CD8-positive, alpha-beta T cell (primary cell): ENCODE measurements at places on chromosomes 3 and 15.

GRCh38 chr15:78229431-78230406 is 4.6 kb downstream of the ACSBG1 start:
- DNase-seq: no peak

DNA sequence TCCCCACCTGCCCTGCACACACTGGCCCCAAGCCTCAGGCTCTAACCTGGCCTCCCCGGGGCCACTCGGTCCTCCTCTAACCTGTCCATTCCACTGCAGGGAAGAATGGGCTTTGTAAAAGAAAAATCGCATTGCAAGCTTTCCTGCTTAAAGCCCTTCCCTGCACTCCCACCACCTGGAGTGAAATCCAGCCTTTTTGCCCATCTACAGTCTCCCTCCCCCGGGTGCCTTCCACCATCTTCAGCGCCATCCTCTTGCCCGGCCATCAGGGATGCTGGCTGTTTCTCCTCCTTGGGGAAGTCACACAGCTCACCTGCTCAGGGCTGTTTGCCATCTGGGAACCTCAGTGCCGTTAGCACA is 266.9 kb downstream of the OCA2 start:
- no peak for DNase-seq

DNA sequence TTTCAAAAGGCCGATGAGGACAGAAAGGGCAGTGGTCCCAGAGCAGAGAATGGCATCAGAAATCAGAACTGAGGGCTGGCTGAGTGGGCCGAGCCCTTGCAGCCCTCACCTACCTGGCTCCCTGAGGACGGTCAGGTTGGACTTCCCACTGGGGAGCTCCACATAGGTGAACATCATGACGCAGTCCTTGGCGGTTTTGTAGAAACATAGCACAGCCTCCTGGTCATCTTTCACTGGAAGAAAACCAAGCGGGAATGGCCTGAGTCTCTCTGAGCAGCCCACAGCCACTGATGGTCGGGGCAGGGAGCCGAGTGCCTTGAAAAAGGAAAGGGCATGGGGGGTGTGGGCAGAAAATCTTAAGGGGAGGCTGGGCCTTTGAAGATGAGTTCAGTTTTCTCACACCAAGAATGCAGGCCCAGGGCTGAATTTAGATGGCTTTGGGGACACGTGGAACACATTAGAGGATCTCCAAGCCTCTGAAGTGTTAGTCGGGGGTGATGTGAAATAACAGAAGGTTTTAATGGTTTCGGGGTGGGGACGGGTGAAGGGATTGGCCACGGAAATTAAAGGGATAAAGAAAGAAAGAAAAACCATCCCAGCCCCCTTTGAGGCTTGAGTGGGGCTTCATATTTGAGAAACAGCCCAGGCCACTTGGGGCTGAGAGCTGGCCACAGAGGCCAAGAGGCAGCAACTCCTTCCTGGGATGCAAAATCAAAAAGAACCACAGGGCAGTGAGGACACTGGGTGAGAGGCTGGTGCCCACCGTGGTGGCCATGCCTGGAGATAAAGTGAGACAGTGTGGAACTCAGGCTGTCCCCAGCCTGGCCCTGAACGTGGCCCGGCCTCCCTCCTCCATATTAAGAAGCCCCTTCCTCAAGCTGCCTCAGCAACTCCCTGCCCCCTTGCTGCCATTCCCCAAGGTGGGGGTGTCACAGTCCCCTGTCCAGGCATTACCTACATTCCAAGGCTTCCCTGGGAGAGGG is 36.2 kb downstream of the UMPS start:
- no peak for DNase-seq

DNA sequence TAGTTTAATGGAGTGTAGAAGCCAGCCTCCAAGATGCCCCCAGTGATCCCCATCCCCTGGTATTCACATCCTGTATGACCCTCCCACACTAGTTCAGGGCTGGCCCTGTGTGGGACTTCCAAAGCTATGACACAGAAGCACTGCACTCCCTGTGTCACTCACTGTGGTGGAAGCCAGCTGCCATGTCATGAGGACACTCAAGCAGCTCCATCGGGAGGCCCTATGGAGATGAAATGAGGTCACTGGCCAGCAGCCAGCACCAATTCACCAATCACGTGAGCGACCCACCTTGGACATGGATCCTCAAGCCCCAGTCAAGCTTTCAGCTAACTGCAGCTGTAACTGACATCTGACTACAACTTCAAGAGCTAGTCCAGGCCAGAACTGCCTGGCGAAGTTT is 3.9 kb upstream of the ACAN start:
- DNase-seq: no peak

GRCh38 chr3:131729643-131730017 is 226.9 kb upstream of the MRPL3 start:
- DNase-seq: no peak

- no peak for DNase-seq
Observed at GRCh38 chr3:177382944-177383343, 185.7 kb upstream of the TBL1XR1 start.

GRCh38 chr3:53269888-53270880 is 14.4 kb upstream of the TKT start:
- DNase-seq: peak; percentile 36

DNA sequence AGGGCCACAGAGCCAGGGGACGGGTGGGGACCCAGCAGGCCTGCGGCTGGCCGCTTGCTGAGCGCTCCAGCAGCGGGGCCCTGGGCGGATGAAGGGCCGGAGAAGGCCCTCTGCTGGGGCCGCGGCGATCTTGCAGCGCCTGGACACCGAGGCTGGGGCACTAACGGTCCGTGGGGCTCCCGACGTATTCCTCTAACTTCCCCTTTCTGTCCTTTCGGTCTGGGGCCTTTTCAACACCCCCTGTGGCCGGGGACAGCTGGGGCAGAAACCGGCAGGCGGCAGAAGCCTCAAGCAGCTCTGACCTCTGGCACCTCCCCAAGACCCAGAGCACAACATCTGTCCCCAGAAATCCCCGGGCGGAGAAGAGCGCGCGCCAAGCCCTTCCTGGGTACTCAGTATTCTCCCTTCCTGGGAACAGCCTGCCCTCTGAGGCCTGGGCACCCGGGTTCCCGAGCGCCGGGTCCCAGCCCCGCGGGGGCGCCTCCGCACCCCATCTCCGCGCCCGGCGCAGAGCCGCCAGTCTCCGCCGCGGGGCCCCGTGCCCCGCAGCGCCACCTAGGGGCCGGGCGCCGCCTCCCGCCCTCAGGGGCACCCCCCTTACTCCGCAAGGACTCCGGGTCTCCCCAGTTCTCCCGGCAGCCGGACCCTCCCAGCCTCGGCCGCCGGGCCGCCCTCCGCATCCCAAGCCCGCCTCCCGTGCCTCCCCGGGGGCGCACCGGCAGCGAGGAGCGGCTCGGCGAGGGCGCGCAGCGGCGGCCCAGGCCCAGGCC is 582 bp upstream of the SLCO3A1 start:
- DNase-seq: peak; percentile 70
